NCI-H460 (cell line): ENCODE measurements at places on chromosomes 13 and 19. TPM values are rescaled to one million over a fixed set of nuclear protein-coding genes. Genes with fewer than 3 reads are reported as not detected.

The ANKRD10 gene
- 42.1 and 51.5 TPM in 2 replicates for total RNA-seq

The MAP1S gene
- 10.4 and 10.5 TPM in 2 replicates for total RNA-seq

The LIM2 gene
- not detected in 2 replicates for total RNA-seq

- no peak for DNase-seq
Observed at GRCh38 chr13:61086087-61086486, 329.6 kb downstream of the PCDH20 start.

DNA sequence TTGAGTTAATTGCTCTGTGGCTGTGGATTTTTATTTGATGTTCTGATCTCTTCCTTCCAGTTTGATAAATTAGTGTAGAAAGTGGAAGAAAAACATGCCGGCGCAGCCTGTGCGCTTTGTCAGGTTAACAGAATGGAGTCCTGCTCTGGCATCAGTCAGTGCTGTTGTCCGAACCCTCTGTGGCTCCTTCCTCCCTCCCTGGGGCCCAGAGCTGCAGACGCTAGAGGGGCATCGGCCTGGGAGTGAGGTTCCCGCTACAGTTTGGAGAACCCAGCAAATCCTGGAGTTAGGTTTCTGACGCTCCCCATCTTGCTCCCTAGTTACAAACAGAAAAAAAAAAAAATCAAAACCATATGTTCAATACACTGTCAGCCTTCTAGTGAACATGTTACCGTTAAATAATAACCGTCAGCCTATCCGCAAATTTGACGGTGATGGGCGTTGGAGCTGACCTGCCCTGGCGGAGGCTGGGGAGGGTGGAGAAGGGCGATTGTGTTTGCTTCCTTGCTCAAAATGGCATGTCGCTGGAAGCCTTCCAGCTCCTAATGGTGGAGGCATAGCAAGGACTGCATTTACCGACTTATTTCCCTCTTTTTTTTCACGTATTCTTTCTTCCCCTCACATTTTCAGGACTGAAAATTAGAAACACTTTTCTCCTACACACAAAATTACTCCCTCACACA lies 13.6 kb downstream of the MBNL2 start:
- DNase-seq: no peak

GRCh38 chr13:60026286-60026685 lies 137.4 kb downstream of the DIAPH3 start:
- DNase-seq: no peak

The SMAD9 gene
- 1.2 TPM in 2 replicates for total RNA-seq

- no peak for DNase-seq
Observed at GRCh38 chr19:48659768-48660167, 13.0 kb downstream of the NTN5 start.

The GZMM gene
- total RNA-seq: not detected in 2 replicates
